IPS DF 6.9 (cell line): ENCODE measurements at places on chromosomes 16 and 17.

- DNase-seq = no peak
Measured at GRCh38 chr16:73086108-73086507, 38.2 kb upstream of the ZFHX3 start.

DNA sequence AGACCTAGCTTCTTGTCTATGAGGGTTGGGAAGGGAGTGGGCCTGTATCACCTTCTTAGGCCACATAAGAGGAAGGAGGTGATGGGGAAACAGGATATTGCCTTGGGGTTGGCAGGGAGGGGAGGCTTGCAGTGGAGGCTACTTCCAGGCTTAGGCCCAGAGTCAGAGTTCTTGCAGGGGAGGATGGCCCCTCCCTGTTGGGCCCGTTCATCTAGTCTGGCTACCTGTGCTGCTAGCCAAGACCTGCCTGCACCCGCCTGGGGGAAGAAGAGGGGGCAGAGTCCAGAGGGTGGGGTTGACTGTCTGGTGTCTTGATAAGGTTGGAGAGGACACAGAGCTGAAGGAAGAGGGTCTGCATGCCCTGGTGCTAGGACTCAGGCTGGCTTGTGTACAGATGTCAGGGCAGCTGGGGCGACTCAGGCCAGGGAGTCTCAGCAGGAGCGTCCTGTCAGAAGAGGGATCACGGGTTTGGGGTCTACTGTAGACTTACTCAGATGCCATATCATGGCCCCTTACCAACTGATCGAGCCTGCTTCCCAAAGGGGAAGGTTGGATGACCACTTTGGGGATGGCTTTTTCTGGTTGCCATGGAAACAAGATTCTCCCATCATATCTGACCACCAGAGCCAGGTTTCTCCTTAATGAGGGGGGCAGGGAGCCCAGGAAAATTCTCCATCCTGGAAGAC lies 5.3 kb downstream of the KDM6B start:
- DNase-seq = no peak

GRCh38 chr16:10776280-10776679 lies 32.6 kb downstream of the NUBP1 start:
- no peak for DNase-seq

GRCh38 chr16:81443688-81444447 lies 740 bp upstream of the CMIP start:
- DNase-seq = no peak

- DNase-seq = no peak
Measured at GRCh38 chr17:38417210-38417951, 10.9 kb upstream of the ARHGAP23 start.

DNA sequence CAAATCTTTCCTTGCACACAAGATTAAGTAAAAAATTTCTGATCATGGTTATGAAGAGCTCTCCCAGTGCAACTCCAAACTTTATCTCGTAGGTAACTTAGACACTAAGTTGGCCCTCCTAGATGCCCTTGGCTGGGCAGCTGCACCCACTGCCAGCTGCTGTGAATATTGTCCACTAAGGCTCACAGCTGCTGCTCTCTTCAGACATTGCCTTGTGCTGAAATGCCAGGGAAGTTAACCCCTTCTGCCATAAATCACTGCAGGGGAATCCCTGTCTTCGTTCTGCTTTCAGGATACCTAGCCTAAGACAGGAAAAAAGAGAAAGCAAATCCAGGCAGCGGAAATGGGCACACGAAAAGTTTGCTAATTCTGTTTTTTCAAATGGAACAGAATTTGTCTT lies 106.4 kb downstream of the IRX5 start:
- no peak for DNase-seq

DNA sequence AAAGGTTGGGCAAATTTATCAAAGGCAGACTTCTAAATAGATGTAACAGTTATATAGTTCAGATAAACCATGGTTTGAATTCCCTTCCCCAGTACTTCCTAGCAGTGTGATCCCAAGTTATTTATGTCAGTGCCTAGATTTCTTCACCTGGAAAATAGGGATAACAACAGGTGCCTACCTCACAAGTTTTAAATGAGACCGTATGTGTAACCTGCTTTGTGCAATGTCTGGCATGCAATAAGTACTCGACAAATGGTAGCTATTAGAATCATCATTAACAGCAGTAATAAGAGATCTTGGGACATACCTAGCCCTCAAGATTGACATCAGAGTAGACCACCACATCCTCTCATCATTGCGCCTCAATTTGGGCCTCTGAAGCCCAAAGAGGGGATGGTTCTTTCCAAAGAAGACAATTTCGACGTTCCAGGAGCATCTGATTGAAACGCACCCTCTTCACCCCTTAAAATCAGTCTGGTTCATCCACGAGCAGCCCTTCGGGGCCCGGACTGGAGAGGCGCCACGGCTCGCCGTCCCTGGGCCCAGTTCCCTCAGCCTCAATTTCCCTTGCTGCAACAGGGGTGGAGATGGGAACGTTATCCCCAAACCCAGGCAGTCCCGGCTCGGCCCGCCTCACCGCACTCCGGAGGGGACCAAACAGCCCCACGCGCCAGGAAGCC lies 541 bp downstream of the ACACA start:
- DNase-seq = no peak

DNA sequence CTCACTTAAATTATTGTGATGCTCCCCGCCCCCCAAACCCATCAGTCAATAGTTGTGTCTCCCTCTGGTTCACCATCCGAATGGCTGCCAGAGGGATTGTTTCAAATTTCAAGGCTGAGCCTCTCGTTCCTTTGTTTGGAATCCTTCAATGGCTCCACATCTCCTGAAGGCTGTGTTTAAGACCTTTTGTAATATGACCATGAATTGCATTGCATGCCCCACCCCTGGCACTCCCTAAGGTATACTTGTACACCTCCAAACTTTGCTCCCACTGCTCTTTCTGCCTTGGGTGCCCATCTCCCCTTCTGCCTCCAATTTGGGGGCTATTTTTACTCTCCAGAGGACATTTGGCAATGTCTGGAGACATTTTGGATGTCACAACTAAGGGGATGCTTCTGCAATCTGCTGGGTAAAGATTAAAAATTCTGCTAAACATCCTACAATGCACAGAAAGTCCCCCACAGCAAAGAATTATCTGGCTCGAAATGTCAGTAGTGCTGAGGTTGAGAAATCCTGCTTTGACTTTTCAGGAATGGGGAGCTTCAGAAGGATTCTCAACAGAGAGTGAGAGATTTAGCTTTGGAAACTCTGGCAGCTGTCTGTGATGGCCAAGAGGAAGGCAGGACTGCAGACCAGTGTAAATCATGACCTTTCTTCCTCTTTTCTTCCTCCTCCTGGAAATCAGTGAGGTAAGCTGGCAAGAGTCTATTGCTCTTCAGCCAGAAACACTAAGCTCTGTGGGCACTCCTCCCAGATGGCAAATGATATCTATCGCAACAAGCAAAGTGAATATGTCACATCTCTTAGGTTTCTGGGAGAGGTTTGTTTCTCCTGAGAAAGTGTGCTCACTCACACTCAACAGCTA lies 8.7 kb upstream of the IL4R start:
- DNase-seq = no peak

DNA sequence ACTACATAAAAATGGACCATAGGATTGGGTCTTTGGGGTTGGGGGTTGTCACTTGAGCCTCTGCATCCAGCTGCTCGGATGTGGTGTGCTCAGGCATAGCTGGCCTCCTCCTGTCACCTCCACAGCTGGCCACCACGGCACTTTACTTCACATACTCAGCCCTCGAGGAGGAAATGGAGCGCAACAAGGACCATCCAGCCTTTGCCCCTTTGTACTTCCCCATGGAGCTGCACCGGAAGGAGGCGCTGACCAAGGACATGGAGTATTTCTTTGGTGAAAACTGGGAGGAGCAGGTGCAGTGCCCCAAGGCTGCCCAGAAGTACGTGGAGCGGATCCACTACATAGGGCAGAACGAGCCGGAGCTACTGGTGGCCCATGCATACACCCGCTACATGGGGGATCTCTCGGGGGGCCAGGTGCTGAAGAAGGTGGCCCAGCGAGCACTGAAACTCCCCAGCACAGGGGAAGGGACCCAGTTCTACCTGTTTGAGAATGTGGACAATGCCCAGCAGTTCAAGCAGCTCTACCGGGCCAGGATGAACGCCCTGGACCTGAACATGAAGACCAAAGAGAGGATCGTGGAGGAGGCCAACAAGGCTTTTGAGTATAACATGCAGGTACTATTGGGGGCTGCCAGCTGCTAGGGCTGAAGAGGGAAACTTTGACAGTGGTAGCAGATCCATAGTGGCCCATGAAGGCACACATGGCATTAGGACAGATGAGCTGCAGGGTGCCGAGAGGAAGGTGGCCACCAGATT lies 30.8 kb downstream of the CDIP1 start:
- no peak for DNase-seq

GRCh38 chr16:79250502-79251098 lies 349.9 kb downstream of the MAF start:
- no peak for DNase-seq

- no peak for DNase-seq
Measured at GRCh38 chr16:72481419-72481818, 309.5 kb upstream of the PMFBP1 start.

DNA sequence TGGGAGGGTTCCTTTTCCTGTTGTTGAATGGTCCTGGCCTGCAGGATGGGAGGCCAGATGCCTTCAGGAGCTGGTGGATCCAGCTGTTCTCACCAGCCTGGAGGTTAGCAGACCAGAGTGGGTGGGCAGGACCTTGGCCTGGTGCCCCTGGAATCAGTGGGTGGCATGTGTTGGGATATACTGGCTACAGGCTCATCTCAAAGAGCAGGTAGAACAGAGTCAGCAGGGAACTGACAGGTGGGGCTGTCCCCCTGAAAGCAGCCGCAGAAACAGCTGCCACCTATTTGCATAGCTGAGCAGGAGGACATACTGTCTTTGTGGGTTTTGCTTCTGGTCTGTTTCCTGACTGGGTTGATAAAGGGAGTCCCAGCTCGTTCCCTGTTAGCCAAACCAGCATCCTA lies 144.1 kb downstream of the RAB11FIP4 start:
- no peak for DNase-seq

DNA sequence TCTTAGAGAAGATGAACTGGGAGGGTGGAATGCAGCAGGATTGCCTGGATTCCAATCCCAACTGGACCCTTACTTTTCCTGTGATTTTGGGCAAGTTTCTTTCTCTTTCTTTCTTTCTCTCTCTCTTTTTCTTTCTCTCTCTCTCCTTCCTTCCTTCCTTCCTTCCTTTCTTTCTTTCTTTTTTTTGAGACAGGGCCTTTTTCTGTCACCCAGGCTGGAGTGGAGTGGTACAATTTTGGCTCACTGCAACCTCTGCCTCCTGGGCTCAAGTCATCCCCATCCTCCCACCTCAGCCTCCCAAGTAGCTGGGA lies 20.5 kb downstream of the CDH1 start:
- no peak for DNase-seq
